ENCODE measurements at places on chromosomes 4 and X.

- DNase-seq, result no peak
Observed at GRCh38 chr4:101693842-101694398, 96.6 kb upstream of the BANK1 start.

DNA sequence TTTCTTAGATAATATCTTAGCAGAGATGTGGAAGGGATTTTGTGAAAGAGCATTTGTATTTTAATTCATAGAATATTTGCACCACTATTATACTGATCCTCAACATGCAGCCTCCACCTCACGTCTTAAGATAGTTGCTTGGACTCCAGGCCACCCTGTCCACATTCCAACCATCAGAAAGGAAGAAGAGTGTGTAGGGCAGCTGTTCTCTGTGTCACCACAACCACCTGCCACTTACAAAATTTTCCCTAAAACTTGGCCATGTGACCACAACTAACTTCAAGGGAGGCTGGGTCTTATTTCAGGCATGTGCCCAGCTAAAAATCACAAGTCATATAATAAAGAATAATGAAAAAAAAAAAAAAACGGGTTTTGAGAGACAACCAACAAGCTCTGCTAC, 528.1 kb downstream of the RAB28 start:
- no peak for DNase-seq

DNA sequence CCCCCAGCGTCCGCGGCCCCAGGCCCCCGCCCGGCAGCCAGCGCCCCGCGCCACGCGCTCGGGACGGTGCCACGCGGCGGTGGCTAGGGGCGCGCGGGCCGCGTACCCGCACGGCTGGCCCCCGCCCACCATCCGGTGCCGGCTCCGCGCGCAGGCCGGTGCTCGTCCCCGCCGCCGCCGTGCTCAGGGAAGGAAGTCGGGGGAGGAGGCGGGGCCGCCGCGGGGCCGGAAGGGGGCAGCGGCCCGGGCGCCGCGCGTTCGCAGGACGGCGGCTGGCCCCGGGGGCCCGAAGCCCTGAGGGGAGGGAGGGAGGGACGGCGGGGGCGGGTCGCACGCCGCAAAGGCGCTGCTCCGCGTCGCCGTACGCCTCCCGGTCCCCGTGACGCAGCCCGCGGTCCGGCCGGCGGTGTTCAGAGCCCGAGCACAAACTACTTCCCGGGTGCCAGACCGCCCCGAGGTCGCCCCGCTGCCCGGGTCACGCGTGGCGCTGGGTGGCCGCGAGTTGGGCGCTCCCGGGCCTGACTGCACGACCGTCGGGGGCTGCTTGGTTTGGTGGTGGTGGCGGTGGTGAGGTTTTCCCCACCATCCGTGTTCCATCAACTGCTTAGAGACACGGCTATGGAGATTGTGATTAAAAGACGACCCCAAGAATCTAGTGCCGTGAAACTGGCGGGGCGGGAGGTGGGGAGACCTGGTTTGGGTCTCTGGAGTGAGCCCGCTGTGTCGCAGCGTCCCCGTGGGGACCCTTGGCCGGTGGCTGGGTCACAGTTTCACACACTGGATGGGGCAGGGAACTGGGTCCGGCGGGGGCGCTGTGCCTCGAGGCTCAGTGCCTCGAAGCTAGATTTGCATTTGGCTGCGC, at the start of gene DCTD:
Gene DCTD, minus strand, starts transcription at position 205 of the 862 bp plus-strand sequence. CDS start 1,818 bp downstream, outside the sequence.
- DNase-seq, result peak; percentile 87

GRCh38 chrX:56310581-56310980, 78.4 kb downstream of the KLF8 start:
- DNase-seq, result no peak

DNA sequence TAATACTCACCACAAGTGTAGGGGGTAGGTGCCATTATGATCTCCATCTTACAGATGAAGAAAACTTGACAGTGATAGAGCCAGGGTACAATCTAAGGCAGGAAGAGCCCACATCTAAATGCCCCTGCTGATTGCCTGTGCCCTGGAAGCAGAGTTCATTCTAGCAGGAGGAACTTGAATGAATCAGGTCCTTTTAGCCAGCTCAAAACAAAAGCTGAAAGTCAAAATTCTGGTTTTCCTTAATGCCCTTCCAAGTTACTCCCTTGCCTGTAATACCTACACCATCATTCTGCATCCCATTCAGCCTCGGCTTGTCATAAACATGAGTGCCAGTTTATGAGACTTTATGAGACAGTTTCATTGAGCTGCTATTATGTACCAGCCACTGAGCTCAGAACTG, 89.6 kb downstream of the SCD5 start:
- no peak for DNase-seq

DNA sequence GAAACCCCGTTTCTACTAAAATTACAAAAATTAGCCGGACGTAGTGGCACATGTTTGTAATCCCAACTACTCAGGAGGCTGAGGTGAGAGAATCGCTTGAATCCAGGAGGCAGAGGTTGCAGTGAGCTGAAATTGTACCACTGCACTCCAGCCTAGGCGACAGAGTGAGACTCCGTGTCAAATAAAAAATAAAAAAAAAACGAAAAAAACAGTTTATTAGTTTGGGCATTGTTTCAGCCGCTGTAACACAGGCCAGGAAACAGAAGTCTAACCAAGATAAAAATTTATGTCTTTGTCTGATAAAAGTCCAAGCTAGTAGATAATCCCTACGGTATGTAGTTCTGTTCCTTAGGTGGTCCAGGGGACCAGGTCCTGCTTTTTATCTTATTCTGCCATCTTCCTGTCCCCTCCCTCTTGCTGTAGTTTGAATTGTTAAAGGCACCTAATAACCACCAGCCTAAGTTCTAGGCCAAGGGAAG, 21.4 kb downstream of the USO1 start:
- no peak for DNase-seq

GRCh38 chrX:22690116-22690515, 309.6 kb upstream of the DDX53 start:
- DNase-seq, result no peak

- no peak for DNase-seq
Observed at GRCh38 chr4:38161208-38162113, 201.3 kb downstream of the PTTG2 start.

GRCh38 chr4:114264877-114265291, 285.4 kb upstream of the ARSJ start:
- DNase-seq, result no peak

GRCh38 chr4:119059221-119059620, 76.4 kb upstream of the MYOZ2 start:
- no peak for DNase-seq

DNA sequence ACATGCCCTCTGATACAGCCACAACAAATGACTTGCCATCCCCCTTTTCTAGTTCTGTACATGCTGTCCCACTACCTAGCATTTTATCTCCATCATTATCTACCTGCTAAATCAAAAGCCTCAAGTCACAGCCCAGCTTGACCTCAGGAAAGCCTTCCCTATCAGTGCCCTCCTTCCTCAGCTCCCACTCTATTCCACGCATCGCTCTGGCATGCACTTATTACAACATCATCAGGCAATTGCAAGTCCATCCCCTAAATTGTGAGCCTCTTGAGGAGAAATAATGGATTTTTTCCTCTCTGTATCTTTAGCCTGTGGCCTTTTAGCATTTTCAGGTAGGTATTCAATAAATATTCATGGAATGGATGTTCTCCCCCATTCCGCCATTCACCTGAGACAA, 5.7 kb downstream of the ARL13A start:
- DNase-seq, result no peak

DNA sequence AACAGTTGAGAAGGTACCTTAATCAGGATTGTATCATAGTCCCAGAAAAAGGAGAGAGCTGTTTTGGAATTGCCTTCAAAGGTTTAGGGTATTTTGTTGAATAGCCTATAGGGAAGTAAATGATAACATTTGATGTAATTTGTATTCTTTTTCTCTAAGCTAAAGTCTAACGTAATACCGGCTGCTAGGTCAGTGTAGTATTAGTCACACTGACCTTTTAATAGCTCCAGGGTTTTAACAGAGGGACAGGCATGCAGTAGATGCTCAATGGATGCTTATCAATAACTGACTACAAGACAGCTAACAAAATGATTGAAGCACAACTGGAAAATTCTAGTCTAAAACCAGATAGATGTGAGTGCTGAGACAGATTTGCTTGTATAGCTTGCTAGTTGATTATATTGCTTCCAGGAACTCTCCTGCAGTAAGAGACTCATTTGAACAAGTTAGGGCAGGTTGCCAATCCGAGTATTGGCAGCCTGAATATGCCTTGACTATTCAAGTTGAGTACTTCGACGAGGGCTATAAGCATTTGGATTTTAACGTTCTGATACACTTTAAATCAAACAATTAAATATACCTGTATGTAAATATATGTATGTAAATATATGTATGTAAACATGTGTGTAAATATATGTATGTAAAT, 16.5 kb upstream of the PNPLA4 start:
- no peak for DNase-seq

DNA sequence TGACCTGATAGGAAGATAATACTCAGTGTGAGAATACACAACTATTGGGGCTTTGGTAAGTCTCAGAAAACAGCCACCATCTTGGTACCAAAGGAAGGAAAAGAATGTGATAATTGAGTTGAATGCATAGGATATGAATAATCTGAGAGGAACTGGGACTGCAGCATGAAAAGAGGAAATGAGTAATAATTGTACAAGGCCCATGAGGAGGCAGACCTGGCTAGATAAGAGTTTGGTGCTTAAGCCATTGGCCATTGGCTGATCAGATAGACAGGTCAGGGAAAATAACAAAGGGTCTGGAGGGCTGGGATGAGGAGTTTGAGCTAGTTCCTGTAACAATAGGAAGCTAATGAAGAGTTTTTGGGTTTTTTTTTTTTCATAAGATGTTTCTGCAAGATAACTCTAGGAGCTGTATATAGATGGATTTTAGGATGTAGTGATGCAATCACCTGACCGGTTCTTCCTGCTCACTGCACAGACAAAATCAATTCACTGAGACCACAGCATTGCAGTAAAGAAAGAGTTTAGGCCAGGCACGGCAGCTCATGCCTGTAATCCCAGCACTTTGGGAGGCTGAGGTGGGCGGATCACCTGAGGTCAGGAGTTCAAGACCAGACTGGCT, 5.3 kb upstream of the TRMT2B start:
- DNase-seq, result no peak

DNA sequence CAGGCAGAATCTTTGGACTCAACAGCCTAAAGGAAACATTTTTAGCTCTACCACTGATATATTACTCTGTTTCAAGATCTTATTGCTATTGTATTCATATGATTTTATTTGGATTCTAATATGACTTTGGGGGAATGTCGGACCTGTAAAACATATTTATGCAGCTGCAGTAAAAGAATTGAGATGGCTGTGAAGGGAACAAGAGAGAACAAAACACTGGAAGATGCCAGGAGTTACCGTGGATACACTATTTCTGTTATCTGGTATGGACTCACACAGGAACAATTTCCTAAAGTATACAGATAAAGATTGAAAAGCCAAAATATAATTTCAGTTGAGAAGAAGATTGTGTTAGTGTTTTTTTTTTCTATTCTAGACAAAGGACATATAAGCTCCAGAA, 113.0 kb upstream of the DCLK2 start:
- no peak for DNase-seq

DNA sequence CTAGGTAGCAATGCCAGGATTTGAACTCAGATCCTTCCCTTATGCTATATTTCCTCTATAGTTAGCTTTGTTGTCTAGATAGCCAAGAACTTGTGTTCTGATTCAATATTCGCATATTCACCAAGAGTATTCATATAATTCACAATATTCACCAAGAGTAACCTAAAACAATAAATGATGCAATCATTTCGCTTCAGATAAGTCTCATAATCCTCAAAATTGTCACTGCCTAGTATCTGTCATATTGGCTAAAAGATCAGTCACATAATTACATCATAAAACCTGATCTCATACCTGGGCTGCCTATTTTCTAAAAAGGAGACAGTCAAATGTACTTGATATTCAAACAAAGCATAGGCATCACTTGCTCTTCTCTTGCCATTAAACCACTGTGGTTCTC, 199.7 kb upstream of the CPEB2 start:
- DNase-seq, result no peak

- DNase-seq, result no peak
Observed at GRCh38 chr4:87037671-87038334, 103.0 kb downstream of the AFF1 start.

DNA sequence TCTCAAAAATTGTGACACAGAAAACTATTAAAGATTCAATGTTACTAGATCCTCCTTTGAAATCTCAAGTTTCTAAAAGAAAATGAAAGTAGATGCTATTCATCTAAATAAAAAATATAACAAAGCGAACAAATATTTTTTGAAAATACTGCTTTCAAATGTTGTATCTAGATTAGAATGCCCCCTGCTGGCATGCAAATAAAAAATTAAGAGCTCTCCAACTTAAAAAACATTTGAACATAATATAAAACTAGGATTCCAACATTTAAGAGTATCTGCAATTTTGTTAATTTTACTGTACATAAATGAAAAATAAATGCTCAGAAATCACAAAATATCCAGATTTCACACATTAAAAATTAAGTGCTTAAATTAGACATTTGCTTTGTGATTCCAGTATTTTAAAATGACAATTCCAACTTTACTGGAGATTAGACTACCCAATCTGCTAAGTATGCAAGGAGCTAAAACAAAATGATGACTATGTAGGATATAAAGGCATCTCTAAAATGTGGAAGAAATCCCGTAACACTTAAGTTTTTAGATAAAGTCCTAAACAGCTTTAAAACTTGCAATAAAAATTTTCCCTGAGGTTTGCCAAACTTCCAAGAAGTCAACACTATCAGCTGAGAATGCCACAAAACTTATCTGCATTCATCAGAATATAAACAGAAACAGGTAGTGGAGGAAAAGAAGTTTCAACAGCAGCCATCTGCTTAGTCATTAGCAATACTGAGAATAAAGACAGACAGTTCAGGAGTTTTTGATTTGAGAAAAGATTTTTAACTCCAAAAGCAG, 32.7 kb downstream of the DHX15 start:
- DNase-seq, result no peak

DNA sequence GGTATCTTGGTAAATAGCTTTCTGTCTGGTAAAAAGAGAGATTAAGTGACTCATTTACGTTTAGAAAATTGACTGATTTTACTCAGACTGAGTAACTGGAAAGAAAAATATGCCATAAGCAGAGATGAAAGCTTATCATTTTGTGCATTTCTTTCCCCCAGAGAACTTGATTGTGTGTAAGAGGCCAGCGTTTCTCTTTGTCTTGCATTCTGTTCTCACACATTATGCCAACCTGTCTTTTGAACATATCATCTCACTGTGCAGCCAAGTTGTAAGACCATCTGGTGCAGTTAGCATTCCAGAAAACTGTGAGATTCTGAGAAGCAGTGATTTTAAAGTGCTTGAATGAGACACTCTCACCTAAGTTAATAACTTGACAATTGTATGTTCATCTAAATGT, 651.3 kb downstream of the TECRL start:
- DNase-seq, result no peak

GRCh38 chrX:110675886-110676285, 119.7 kb downstream of the CHRDL1 start:
- no peak for DNase-seq

- no peak for DNase-seq
Observed at GRCh38 chr4:179128299-179128698, 1686.1 kb upstream of the AGA start.

DNA sequence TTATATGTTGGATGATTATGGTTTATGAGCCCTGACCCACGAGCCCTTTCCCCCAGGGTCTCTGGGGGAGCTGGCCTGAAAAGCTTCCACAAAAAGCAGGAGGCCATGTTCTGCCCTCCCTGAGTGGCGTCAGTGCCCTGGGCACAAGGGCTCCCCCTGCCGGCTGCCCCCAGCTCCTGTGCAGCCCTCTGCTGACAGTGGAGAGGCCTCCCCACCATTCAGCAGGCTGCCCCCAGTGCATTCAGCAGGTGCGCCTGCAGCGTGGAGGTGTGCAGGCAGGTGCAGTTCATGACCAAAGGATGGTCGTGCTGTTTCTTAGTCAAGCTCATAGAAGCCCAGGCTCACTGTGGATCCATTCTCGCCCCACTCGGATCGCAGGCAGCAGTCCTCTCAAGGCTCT, 12.5 kb upstream of the S100P start:
- no peak for DNase-seq

- DNase-seq, result no peak
Observed at GRCh38 chr4:156101571-156101970, 147.9 kb upstream of the CTSO start.
